AG10803 (cell line): ENCODE measurements at places on chromosomes 6 and 20.
A peak's percentile ranks its signal among the peaks of the same experiment; 100 is the strongest.

DNA sequence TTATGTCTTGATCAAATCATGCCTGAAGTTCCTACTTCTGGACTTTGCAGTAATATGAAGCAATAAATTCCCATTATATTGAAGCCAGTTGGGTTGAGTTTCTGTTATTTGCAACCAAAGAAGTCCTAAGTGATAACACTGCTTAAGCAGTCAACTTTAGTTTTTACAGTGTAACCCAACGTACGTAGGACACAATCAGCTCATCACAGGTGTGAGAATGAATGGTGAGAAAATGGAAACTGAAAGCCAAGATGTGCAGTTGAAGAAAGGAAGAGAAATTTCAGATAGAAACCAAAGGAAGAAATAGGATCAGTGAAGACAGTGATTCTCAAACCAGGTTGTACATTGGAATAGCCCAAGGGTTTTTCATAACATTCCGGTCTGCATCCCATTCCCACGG, 211.4 kb upstream of the ZFP64 start:
- DNase-seq: no peak

DNA sequence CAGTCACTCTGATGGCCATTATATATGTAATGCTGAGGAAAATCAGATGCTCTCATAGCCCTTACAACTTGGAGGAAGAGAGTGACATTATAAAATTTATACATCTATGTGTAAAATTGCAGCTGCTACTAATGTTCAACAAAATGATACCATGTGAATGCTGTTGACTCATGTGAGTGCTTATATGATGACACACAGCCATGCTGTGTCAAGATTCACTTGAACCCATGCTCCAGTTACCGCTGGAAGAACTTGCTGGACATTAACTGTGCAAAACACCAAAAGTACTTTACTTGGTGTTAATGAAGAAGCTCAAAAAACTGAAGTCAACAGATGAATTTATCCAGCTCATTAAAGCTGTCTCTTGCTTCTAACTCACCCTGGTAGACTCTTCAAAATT, 318.9 kb upstream of the PLCB4 start:
- DNase-seq: peak; percentile 67

DNA sequence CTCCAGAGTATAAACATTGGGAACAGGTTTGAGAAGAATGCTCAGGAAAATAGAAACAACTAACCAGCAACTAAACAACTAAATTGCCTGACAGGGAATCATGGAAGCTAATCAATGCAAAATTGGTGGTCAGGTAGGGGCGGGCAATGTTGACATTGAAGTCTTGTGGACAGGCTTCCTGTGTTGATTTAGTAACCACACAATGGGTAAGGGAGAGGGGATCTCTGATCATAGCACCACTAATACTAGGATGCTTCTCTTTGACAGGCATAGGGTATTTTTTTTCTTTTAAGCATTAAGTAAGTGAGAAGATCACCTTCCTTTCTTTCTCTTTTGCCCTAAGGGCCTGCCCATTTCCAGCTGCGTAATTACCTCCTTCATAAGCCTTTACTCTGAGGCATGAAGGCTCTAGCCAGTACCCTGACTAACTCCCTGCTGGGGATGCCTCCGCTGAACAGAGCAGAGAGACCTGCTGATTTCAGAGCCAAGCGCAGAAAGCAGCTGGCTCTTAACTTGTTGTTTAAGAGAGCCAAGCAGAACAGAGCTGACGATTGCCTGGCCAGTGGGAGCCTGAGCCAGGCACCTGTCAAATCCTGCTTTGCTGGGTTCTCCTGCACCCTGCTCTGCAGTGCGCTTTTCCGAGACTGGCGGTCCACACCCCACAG, 118.7 kb downstream of the BMP2 start:
- no peak for DNase-seq

DNA sequence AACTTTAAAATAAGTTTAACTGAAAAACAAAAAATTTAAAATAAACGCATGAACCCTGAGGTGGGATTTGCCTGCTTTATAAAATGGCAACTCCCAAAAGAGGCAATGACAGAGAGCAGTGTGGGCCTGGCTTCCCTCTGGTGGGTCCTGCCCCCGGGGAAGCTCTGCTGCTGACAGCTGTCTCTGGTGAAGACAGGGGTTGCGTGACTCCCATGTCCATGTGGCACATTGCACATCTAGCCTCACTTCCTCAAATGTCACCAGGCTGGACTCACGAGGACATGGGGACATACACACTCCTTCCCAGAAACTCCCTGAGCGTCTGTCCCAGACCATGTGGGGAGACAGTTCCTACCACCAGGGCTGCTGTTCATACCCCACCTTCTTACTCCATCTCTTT, 66.2 kb downstream of the ABHD12 start:
- DNase-seq: no peak
